GM23248 (cell line): ENCODE measurements at places on chromosomes 4 and X.
A peak's percentile ranks its signal among the peaks of the same experiment; 100 is the strongest.

- no peak for DNase-seq
These were observed 40.2 kb upstream of the TET2 start for GRCh38 chr4:105106426-105106825.

GRCh38 chr4:25030277-25031076 is at the start of gene LGI2:
TSS of gene LGI2 (minus strand) at chr4:25030946. CDS start at chr4:25030693, 253 bp downstream.
- DNase-seq, result peak; percentile 60

GRCh38 chr4:101977076-101977475 is 186.5 kb downstream of the BANK1 start:
- peak; percentile 99 for DNase-seq

DNA sequence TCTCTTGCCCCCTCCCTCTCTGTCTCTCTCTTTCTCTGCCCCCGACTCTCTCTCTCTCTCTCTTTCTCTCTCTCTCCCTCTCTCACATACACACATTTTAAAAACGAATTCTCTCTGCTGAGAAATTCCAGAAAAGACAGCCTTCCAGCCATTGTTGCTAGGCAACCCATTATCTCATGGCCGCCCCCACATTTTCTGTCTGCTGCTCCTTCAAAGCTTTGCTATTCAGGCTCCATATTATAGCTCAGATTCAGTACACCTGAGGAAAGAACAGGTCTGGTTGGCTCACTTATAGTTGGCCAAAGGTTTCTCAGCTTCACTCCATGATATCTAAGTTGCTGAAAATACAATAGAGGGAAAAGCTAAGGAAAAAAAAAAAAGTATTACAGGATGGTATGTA is 174.4 kb upstream of the RADX start:
- no peak for DNase-seq

DNA sequence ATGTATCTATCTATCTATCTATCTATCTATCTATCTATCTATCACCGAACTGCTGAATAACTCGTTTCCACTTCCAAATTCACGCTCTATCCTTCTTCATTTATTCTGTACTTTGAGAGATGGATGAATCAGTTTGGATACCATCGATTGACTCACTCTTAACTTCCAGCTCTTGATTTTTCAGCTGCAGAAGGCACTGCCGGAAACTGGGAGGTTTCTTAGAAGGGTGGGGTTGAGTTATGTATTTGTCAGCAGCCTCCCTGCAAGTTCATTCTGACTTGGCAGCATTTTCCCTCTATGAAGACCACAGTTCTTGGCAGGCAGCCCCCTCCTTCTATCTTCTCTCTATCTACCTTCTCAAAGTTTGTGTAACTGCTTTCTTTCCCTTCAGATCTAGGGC is 112.0 kb upstream of the MAGEB18 start:
- no peak for DNase-seq

DNA sequence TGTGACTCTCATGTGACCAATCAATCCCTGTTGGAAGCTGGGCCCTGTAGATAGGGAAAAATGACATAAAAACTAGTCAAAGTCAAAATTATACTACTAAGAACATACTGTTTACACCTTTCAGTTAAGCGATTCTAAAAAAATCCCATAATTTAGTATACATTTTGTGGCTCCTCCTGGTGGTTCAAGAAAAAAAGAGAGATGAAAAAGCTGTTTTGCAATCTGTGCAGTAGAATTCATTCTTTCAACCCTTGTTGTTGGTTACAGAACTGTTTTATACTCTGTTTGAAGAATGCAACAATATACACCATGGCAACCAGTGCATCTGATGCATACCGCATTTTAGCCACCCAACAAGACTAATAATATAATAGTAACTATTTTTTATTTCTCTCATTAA is 66.8 kb upstream of the ANK2 start:
- peak; percentile 67 for DNase-seq

GRCh38 chr4:2757426-2757825 is 1.3 kb upstream of the TNIP2 start:
- no peak for DNase-seq

GRCh38 chr4:11480683-11481082 is 52.0 kb upstream of the HS3ST1 start:
- DNase-seq, result no peak

- DNase-seq, result no peak
These were observed 64.7 kb downstream of the PSAPL1 start for GRCh38 chr4:7370038-7370437.

- DNase-seq, result peak; percentile 12
These were observed 124.4 kb downstream of the ZNF827 start for GRCh38 chr4:145814246-145814645.

DNA sequence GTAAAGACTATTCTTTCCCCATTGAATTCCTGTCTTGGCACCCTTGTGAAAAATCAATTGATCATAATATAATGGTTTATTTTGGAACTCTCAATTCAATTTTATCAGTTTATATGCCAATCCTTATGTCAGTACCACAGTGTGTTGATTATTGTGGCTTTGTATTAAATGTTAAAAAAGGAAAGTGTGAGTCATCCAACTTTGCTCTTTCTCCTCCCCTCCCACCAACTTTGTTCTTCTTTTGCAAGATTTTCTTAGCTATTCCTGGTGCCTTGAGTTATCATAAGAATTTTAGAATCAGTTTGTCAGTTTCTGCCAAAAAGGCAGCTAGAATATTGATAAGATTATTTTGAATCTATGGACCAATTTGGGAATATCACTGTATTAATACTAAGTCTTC is 11.2 kb upstream of the RNF175 start:
- peak; percentile 43 for DNase-seq
